ENCODE measurements at places on chromosomes 2 and 18.

DNA sequence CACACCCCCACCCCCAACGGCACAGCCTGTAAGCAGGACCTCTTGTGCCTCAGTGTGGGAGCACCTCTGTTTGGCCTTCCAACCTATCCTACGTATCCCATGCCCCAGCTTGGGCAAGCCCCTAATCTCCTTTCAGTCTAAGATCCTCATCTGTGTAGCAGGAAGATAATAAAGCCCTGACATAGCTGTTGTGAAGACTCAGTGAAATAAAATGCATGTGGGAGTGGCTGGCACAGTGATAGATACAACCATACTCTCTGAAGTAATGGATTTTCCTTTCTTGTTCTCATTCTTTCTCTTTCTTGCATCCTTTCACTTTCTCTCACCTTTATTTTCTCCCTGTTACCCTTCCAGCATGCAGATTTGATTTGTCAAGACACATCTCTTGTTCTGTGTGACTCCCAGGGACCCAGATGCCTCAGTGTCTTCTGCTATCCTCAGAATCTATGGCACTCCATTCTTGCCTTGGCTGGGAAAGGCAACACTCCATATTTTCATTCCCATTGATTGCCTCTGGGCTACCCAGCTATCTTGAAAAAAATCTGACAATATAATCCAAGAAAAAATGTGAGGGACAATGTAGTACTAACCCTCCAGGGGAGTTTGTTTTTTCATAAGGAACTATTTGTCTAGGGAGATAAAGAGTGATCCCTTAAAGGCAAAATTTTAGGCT is 207.2 kb upstream of the SETBP1 start:
- DNase-seq = no peak

GRCh38 chr2:217863883-217864282 is 138.9 kb downstream of the TNS1 start:
- no peak for DNase-seq

GRCh38 chr2:95700519-95700918 is 108.7 kb downstream of the TRIM43 start:
- DNase-seq = no peak

DNA sequence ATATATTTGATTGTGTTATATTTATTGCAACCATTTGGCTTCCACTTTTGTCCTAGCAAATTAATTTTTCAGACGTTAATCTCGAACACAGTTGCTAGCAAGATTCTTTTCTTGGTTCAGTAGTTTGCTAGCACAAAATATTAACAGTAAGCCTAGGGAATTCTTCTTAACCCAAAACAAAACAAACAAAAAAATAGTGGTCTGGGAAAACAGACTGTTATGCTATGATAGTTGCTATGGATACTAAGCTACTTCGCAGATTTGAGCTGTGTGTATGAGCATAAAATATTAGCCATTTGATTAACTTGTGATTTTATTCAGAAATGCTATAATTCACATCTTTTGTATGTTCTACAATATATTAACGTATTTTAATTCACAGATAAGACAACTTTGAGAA is 541.5 kb upstream of the NETO1 start:
- no peak for DNase-seq

DNA sequence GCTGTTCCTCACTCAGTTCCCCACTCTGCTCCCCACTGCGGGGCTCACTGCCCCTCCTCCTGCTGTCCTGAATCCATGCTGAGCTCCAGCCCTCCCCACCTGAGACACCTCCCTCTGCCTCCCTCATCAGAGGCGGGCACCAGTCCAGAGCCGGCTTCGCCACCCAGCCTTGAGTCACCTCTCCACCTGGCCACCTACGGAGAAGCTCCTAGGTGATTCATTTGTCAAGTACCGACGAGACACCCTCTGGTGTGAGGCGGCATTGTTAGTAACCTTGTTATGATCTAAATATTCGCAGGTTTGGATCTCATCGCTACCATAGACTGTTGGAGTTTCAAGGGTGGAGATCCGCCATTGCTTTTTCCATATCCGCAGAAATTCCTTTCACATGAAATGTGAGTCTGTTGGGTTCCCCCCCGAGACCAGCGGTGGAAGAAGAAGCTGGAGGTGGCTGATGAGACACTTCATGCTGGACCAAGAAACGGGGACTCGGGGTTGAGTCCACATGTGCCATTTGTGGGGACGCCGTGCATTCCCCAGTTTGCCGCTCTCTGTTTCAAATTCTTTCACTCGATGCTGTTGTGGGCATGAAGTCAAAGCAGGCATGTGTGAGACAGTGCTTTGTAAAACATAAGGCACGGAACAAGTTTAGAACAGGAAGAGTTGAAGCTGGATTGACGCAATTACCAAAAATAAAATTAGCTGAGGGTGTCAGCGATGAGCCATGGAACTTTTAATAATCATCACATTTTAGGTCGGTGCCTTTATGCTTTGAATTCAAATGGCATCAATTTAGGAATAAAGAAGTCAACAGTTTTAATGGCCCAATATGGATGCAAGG is 259.8 kb upstream of the HDAC4 start:
- no peak for DNase-seq

DNA sequence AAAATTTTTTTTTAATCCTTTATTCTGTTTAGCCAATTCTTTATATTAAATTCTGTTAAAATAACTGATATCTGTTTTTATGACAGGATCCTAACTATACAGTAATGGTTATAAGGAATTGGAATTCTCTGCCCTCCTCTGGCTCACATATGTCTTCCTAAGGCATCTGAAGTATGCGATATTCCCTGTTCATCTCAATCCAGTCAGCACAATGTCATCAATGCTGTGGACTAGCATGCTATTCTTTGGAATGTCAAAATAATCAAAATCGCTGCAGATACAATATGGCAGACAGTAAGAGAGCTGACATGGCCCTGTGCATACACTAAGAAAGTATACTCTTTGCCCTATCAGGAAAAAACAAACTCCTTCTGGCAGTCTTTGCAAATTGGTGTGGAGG is 107.6 kb downstream of the AP1S3 start:
- DNase-seq = no peak

DNA sequence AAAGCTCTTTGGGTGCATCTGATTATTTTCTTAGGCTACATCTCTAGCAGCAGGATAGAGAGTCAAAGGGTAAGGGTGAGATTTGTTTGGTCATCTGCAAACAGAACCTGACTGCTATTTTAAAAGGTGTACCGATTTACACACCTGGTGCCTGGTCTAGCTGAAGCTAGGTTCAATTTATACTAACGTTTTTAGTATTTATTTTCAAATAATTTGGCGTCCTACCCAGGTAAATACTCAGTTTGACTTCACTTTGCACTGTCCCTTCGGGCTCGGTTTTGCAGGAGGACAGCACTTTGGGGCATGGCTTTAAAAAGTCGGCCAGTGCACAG is 683 bp downstream of the PTRHD1 start:
- DNase-seq = no peak

DNA sequence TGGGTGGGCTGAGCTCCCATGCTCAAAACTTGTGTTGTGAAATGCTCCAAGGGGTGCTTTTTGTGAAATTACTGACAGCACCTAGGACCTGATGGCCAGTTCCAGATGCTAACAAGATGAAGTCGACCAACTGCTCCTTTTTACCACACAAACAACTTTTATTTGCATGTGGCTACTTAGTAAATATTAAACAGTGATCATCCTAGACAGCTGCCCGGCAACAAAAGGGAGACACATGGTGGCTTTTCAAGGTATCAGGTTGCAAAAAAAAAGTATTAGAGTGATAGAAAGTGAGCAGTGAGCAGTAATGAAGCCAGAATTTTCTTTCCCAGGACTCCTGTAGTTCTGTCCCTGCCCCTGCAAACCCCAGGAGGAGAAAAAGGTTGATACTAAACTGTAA is 118.5 kb downstream of the RPIA start:
- no peak for DNase-seq

DNA sequence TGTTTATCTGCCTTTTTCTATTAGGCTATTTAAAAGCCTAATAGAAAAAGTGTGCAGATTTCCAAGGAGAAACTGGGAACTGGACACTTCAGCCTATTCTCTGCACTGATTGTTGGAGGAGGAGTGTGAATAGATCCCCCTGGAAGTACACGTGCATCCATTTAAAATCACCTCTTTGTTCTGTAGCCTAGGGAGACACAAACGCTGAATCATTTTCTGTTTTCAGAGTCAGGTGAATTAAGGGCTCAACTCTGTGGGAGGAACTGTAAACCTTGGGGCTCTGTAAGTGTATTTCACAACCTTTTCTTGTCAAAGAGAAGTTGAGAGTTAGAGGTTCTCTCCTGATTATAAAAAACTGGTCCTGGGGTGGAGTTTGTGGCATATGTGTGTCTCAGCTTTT is 159.7 kb downstream of the SPAG16 start:
- DNase-seq = no peak

- no peak for DNase-seq
Measured at GRCh38 chr18:35933982-35934381, 38.5 kb upstream of the RMP24 start.

DNA sequence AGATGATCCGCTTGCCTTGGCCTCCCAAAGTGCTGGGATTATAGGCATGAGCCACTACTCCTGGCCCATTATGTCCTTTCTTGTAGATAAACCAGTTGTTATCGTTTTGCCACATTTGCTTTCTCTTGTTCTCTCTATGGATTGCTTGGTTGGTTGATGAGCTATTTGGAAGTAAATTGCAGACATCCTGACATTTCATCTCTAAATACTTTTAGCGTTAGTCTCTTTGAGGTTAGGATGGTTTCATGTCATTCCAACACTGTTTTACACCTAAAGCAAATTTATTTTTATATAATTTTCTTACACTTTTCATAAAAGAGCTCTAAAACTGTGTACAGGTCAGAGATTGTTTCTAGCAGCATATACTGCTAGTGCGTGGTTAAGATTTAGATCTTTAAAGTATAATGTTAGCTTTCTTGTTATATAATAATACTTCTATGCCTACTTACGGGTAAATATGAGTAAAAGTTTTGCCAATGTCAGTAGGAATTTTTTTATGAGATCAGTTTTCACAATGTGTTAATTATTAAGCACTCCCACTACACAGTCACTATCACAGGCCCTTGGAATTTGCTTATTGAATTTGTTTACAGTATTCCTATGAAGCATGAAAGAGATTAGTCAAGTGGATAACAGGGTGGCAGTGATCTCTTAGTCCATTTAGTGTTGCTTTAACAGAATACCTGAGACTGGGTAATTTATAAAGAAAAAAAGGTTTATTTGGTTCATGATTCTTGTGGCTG is 10.3 kb downstream of the POLI start:
- DNase-seq = no peak

DNA sequence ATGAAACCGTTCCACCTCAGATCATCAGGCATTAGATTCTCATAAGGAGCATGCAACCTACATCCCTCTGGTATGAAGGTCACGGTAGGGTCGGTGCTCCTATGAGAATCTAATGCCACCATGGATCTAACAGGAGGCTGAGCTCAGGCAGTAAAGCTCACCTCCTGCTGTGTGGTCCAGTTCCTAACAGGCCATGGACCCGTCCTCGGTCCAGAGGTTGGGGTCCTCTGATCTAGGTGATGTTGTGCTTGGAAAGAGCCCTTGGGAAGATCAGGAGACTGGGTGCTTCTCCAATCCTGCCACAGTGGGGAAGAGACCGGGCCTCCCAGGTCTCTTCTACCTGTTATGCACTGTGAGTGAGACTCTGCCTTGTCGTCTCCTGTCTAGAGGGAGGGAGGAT is 104.6 kb downstream of the ACKR3 start:
- DNase-seq = no peak

DNA sequence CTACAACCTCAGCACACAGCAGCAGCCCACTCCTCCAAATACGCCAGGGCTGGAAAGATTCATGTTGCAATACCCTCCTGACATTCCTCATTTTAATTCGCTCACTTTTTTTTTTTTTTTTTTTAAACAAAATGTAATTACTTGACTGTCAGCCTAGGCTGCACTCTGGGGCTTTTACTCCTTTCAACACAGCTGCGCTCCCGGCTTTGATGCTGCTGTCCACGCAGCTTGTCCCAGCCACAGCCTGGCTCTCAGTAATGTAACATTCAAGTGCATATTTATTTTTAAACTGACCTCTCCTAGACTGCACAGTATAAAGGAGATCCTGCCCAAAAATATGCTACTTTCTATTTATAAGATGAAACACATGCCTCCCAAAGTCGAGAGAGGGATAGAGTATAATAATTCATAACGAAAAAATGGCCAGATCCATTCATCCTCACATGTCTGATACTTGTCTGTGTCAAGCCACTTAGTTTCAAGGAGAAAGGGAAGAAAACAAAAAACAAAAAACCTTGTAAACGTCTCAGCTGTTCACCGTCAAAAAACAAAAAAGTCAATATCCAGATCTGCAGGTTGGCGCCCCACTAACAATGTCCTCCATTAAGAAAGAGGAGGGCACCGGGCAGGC is 949 bp downstream of the CDC42EP3 start:
- no peak for DNase-seq

- DNase-seq = no peak
Measured at GRCh38 chr2:240111253-240111652, 24.9 kb downstream of the COPS9 start.

DNA sequence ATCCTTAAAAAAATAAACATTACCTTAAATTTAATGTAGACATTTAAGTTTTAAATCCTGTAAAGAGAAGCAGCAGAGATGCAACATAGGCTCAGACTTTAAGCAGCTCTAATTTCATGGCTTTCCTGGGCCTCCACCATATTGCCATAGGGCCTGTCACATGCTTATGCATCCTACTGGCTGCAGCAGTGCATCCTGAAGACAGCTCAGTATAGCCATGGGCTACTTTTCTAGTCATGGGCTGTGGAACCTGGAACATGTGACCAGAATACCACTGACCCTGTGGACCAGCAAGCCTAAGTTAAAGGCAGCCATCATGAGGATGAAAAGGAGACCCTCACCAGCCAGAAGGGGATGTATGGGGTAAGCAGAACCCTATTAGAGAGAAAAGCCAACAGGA is 10.7 kb downstream of the RMP24 start:
- no peak for DNase-seq

DNA sequence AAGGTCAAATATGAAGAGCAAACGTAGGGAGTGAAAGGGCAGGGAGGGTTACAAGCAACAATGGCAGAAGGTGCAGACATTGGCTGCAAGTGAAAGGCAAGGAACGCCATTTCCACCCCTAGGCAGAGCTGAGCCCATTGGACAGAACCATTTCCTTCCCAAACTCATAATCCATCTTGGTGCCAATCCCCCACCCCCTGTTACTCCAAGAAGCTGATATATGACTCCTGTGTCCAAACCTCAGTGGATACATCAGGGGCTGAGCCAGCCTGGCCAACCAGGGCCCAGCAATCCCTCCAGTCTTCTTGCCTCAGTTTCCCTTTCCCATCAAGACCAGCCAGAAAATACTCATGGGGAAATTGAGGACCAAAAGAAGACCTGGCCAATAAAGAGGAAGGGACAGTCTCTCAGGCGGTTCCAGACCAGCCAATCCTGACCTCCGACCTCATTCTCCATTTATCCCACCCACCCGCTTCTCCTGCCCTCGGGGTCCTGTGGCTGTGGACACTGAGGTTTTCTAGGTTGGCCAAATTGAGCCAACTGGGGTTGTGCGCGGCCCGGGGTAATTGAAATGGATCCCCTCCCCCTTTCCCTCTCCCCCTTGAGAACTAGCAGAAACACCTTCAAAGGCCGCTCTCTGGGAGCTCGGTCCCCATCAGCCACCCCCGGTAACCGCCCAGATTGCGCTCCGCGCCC is 24.8 kb downstream of the TNS1 start:
- DNase-seq = no peak

- DNase-seq = no peak
Measured at GRCh38 chr2:233831861-233832260, 22.5 kb downstream of the HJURP start.

- DNase-seq = no peak
Measured at GRCh38 chr2:43424262-43425207, 171.3 kb downstream of the THADA start.
